Hematopoietic multipotent progenitor cell treated with erythropoietin and hydrocortisone succinate and interleukin-3 and kit ligand, for 6 days (in vitro differentiated cells): ENCODE measurements at places on chromosomes 12 and 14.
A peak's percentile ranks its signal among the peaks of the same experiment; 100 is the strongest.

- peak; percentile 71 for DNase-seq
These were observed 484.4 kb downstream of the ATP23 start for GRCh38 chr12:58425481-58426392.

GRCh38 chr12:63302269-63302940 lies 151.4 kb upstream of the AVPR1A start:
- DNase-seq, result no peak

- DNase-seq, result no peak
These were observed 42.1 kb downstream of the MGST1 start for GRCh38 chr12:16389594-16389993.

DNA sequence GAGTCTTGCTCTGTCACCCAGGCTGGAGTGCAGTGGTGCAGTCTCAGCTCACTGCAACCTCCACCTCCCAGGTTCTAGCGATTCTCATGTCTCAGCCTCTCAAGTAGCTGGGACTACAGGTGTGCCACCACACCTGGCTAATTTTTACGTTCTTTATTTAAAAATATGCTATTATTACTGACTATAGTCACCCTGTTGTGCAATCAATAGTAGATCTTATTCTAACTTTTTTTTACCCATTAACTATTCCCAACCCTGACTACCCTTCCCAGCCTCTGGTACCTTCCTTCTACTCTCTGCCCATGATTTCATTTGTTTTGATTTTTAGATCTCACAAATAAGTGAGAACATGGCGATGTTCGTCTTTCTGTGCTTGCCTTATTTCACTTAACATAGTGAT lies 2.5 kb downstream of the OXA1L start:
- DNase-seq, result no peak

DNA sequence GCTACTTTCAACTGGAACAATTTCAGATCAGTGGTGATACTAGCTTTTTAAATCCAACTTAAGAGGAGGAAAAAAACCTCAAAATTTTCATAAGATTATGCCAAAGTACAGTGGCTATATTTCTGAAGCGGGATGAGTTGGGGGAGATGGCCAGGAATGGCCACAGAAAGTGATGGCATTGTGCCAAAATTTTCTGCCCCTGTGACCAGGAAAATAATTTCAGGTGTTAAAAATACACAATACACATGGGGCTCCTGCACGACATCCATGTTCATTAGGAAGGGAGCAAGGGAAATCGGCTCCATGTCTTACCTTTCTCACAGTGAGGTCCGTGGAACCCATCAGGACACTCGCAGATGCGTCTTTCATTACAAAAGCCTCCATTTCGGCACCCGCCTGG lies 53.7 kb downstream of the WIF1 start:
- DNase-seq, result no peak

GRCh38 chr12:16344269-16344668 lies 3.2 kb upstream of the MGST1 start:
- DNase-seq, result no peak

DNA sequence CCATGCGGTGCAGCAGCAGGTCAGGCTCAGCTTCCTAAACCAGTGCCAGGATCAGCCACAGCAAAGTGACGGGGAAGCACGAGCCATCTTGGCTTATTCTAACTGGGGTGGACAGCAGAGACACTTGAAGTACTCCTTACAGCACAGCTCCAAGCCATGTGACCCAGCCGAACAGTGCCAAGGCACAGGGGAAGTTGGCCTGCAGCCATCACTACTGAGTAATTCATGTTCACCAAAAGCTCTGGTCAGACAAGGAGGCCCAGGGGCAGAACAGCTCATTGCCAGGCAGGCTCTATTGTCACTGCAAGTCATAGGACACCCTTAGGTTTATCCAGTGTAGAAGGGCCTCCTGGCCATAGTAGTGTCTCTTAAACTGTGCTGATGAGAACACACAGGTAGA lies 23.4 kb upstream of the SLC35F4 start:
- no peak for DNase-seq

- DNase-seq, result no peak
These were observed 21.2 kb upstream of the CDKL1 start for GRCh38 chr14:50417853-50418252.
